ENCODE measurements at places on chromosomes 7 and 10. TPM values are rescaled to one million over a fixed set of nuclear protein-coding genes. Genes with fewer than 3 reads are reported as not detected.

NAT16 gene
- total RNA-seq, result 0.16 TPM

EXOSC1 gene
- 38.6 TPM for total RNA-seq

IL6 gene
- 2.5 TPM for total RNA-seq

PTN gene
- 11.1 TPM for total RNA-seq

ERLIN1 gene
- 26.4 TPM for total RNA-seq

DNA sequence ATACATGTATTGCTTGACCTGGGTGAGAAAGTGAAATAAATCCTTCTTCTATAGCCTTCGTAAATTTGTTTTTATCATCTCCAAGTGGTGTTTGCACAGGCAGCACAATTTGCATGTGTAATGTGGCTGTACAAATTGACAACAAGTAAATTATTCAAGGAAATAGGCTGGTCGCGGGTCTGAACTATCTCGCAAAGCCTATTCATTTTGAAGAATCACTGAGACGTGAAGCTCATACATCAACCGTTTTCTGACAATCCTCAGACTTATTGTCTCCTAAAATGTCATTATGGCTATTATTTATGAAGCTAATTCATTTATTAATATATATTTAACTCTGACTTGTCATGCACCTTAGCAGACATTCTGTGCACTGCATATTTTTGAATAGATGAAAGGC is 16.2 kb upstream of the FAM204A start:
- H3K4me3 ChIP-seq, result no peak overlapping the region
- H3K4me1 ChIP-seq, result no peaks in the 10 kb centered on the region
- H3K27me3 ChIP-seq, result peaks cover 2% of the 10 kb centered on the region
- H3K27ac ChIP-seq, result no peak overlapping the region

DNA sequence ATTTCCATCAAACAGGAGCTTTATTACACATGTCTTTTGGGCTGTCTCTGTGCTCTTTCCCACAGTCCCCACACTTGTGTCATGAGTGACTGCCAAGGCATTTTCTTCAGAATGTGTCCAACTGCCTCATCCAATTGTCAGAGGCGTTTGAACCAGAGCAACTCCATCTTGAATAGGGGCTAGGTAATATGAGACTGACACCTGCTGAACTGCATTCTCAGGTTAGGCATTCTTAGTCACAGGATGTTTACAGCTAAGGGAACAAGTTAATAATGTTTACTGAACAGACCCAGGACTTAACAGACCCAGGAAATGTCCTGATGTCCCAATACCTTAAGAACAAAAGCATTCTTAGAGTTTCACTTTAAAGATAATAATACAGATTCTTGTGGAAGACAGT is 595.5 kb downstream of the REEP3 start:
- no peak overlapping the region for H3K4me3 ChIP-seq
- no peak for DNase-seq
- H3K4me1 ChIP-seq, result no peaks in the 10 kb centered on the region
- no peak overlapping the region for H3K27ac ChIP-seq

DNA sequence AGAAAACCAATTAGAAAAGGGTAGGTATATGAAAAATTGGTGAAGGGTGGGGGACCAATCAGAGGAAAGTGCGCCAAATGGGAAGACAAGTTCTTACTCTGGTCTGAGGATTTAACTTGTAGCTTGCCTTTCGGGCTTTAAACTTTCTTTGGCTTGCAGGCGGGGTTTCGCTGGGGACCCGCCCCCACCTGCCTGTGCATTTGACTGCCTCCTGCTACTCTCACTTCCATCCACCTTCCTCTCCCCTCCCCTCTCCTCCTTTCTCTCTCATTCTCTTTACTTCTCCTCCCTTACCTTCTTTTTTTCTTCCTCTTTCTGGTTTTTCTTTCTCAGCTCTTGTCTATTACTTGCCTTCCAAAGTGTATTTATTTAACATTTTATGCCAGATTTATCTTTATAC is 278.8 kb downstream of the DNAJB9 start:
- H3K36me3 ChIP-seq, result no peaks in the 10 kb centered on the region
- H3K27ac ChIP-seq, result no peak overlapping the region
- no peaks in the 10 kb centered on the region for H3K4me1 ChIP-seq
- no peak overlapping the region for H3K4me3 ChIP-seq
- no peaks in the 10 kb centered on the region for H3K27me3 ChIP-seq

DNA sequence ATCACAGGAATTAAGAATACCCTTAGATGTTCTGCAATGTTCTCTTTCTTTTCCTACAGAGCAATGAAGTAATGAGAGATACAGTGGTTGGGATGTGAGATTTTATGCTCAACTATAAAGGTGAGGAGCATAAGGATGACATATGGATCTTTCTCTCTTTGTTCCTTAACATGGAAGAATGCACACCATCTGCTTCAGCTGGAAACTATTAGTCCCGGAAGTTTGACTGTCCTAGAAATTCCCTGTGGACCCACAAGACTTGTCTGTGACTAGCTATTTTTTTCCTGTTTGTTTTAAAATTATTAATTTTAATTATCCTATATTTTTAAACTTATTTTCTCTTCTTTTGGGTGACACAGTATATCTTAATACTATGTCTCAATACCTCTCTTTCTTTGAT is 80.2 kb downstream of the DKK1 start:
- H3K4me1 ChIP-seq, result no peaks in the 10 kb centered on the region
- no peak for DNase-seq
- H3K27me3 ChIP-seq, result no peaks in the 10 kb centered on the region
- no peak overlapping the region for H3K4me3 ChIP-seq
- no peaks in the 10 kb centered on the region for H3K36me3 ChIP-seq

GRCh38 chr7:86574006-86574405 is 69.7 kb upstream of the GRM3 start:
- no peak overlapping the region for H3K4me3 ChIP-seq
- H3K4me1 ChIP-seq, result no peaks in the 10 kb centered on the region
- no peak for DNase-seq
- no peaks in the 10 kb centered on the region for H3K27me3 ChIP-seq
- H3K36me3 ChIP-seq, result no peaks in the 10 kb centered on the region
- H3K27ac ChIP-seq, result no peak overlapping the region
